Cardiac septum (tissue), 1 donor: ENCODE measurements at places on chromosomes 2 and 18.

GRCh38 chr2:106961328-106961727, 75.4 kb upstream of the ST6GAL2 start:
- no peak for DNase-seq

- no peak for DNase-seq
These were observed 78.2 kb upstream of the GALNT3 start for GRCh38 chr2:165872101-165872791.

DNA sequence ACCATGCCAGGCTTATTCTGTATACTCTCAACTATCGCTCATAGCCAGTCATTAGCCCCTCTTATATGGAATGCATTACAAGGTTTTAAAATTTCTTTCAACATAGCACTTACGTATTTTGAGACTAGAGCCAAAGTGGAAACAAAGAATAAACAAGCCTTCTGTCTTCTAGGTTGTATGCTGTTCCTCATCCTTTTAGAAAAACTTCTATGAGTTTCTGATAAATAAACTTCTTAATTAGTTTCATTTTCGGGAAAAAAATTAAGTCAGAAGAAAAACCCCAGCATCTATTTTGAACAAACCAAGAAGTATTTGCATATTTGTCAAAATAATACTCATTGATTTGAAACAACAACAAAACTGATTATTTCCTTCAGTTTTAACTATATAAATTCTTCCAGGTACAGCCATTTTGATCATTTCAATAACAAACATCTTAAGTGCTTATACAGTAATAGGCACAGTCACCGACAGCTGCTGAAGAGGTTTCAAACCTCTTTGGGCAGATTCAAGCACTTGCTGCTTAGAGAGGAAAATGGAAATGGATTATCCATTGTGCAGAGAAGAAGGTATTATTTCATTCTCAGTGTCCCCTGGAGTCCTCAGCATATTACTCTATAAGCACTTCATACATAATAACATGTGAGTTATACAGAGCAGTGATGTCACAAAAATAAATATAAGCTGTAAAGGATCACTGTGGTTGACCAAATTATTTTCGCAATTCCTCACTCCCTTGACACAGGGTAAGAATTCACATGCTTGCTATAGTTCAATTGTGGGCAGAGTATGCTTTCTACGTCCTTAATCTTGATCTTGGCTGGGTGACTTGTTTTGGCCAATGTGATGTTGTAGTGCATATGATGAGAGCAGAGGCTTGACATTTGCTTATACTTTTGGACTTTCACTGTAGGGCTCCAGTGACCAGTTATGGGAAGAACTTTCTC, 833.8 kb downstream of the TRIB2 start:
- DNase-seq = no peak

DNA sequence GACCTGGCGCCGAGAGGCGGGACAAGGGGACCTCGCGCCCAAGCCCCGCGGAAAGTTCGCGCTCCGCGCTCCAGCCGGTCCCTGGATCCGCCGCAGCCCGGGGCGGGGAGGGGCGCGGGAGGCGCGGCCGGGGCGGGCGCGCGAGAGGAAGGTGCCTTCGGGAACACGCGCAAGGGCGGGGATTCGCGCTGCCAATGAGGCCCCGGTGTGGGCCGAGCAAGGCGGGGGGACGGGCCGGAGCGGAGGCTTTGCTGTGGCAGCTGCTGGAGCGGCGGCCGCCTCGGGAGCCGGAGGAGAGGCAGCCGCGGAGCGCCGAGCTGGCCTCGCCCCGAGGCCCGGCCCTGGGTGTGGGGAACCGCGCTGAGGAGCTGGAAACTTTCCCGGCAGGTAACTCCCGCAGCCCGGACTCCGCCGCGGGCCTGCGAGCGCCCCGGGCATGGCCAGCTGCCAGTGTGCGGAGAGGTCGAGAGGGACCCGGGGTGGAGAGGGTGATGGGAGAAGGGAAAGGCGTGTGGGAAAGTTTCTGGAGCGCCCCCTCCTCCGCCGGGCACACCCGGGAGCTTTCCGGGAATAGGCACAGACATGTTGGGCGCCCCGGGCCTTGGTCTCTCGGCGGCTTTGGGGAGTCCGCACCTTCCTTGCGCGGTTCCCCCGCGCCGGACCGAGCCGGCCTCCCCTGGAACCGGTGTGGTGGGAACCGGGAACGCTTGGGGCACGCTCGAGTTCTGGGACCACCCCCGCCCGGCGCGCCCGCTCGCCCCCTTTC, at the start of gene TANC1:
Gene TANC1, plus strand, starts transcription at position 245 of the 766 bp plus-strand sequence. CDS start 97,271 bp downstream, outside the sequence.
- DNase-seq = peak; percentile 95

DNA sequence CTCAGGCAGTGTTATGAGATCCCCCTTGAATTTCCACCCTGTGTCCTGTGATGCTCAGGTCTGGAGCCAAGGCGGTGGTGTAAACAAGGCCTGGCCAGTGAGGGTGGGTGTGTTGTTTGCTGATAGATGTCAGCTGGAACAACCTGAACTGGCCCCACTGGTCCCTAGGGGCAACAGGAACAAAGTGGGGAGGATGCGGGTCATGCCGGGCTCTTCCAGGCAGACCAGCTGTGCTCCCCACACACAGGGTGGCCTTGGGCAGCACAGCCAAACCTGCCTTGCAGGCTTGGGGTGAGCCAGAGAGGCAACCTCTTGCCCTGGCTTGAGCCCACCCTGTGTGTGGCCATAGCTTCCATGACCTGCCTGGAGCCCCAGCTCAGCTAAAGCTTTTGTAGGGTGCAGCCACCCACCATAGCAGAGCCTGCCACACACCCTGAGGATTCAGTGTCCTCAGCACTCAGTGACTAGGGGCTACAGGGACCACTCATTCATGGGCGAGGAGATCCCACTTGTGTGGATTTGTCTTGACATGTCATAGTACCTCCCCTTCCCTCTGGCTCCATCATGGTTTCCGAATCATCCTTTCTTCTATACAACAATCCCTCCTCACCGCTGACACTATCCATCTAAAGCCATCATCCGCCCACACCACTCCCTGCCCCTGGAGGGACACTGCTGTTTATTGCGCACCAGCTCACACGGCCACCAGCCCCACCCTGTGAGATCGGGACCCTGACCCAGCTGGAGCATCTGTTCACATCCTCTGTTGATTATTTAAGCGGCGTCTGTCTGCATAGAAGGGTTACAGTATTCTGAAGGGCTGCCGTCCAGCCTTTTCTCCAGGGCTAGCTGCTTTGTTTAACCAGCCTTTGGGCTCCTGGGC, 268.8 kb downstream of the CYP26B1 start:
- peak; percentile 46 for DNase-seq

- DNase-seq = no peak
These were observed 17.2 kb downstream of the GPC1 start for GRCh38 chr2:240452462-240453256.

- no peak for DNase-seq
These were observed 40.8 kb downstream of the KCMF1 start for GRCh38 chr2:85011747-85012146.

DNA sequence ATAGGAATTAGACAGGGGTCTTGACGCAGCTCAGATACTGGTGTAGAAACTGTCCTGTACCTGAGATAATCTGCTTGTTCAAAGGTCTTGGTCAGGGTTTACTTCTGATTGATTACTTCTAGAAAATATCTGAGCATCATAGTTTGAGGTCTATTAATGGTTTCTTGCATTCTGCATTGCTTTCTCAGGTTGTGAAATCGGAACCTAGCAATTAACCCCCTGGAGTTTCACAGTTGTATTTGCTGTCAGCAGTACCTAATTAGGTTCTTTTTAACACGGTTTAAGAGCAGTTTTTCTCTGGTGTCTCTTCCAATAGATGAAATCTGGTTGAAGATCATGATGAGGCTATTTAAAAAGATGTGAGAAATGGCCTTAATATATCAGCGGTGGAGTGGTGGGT, 428.6 kb upstream of the SYT4 start:
- no peak for DNase-seq

- no peak for DNase-seq
These were observed 31.1 kb downstream of the BIN1 start for GRCh38 chr2:127075821-127076220.

DNA sequence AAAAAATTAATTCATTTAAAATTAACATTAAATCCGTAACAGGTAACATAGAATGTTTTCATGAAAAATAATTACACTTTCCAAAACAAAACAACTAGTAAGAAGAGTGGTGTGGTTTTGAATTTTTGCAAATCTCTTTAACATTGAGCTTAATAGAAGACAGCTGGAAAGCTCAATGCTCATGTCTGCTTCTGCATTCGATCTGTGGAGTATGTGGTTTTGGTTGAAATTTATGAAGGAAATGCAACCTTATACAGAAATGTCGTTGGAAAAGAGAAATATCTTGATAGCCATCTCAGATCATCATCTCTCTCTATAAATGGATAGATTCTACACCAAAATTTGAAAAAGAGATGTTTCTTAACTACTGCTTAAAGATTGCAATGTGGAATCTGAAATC, 17.3 kb upstream of the FHL2 start:
- no peak for DNase-seq

GRCh38 chr18:2916184-2916583, 69.4 kb downstream of the EMILIN2 start:
- no peak for DNase-seq

- no peak for DNase-seq
These were observed 234.0 kb downstream of the HAUS1 start for GRCh38 chr18:46338205-46338604.

GRCh38 chr2:217789736-217790181, 213.0 kb downstream of the TNS1 start:
- DNase-seq = no peak

- no peak for DNase-seq
These were observed 43.1 kb upstream of the KLHL14 start for GRCh38 chr18:32815881-32816280.

DNA sequence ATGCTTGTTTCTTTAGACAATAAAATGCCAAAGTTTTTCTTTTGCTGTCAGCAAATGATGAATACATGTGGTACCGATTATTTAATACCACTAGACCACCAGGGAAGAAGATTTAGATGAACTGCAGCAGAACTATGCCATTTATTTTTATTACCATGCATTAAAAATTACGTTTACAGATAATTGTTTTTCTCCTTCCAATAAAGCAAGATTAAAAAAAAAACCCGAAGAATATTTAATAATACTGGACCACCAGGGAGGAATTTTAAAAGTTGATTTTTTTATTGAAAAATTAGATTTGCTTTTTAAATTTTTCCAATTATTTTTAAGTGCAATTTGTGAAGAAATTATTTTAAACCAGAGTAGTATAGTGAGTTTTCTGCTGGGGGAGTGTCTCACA, 170.3 kb upstream of the HNRNPA3 start:
- DNase-seq = no peak

GRCh38 chr2:104091894-104092293, 762.0 kb upstream of the POU3F3 start:
- no peak for DNase-seq

GRCh38 chr2:224915136-224915535, 127.1 kb downstream of the DOCK10 start:
- no peak for DNase-seq

- DNase-seq = no peak
These were observed 70.1 kb downstream of the PLEKHA3 start for GRCh38 chr2:178550352-178550751.

- no peak for DNase-seq
These were observed 276.8 kb upstream of the CHST9 start for GRCh38 chr18:27461957-27462356.

DNA sequence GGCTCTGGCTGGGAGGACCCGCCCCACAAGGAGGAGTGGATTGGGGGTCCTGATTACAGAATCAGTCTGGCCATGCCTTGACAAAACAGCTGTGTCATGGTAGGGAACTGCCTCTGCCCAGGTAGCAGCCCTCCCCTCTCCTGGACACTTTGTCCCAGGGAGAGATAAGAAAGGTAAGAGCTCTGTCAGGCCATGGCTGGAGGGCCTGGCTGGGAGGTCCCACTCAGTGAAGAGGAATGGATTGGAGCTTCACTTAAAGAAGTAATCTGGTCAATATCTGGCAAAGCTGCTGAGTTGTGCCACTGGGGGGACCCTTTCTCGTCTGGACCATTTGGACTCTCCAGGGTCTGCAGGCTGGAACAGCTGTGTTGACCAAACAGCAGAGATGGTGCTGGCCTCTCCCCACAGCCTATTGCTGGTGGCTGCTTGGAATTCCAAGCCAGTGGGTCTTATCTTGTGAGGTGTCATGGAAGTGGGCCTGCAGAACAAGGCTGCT, 75.4 kb downstream of the EPC2 start:
- no peak for DNase-seq

GRCh38 chr2:59018737-59019136, 777.6 kb upstream of the FANCL start:
- no peak for DNase-seq

- DNase-seq = no peak
These were observed 35.4 kb downstream of the MGAT5 start for GRCh38 chr2:134289225-134289624.

DNA sequence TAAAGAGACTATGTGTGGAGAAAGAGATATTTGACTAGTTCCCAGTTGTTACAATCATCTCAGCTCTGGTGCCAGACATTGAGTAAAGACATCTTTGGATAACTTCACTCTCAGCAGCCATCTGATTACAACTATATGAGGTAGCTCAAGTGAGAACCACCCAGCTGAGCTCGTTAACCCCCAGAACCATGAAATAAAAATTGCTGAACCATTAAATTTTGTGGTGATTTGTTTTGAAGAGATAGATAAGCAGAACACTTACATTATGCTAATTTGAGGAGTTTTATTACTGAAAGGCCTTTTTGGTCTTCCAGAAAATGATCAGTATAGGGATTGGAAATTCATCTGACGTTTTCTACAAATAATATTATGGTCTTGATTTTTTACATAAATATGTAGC, 101.1 kb downstream of the PMS1 start:
- no peak for DNase-seq

DNA sequence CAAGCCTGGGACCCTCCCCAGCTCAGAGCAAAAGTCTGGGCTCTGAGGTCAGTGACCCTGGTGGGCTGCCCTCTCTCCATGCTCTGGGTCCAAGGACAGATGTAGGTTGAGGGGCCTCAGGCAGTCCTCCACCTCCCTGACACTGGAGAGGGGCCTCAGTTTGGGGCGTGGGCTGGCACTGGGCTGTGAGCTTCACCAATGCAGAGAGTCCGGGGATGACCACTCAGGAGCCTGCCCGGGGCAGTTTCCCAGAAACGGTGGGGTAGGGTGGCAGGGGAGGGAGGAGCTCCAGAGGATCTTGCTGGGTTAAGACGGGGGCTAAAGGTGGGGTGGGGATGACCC, 40.5 kb upstream of the SMAD7 start:
- DNase-seq = no peak

- no peak for DNase-seq
These were observed 79.9 kb downstream of the TRIB2 start for GRCh38 chr2:12796657-12797056.

DNA sequence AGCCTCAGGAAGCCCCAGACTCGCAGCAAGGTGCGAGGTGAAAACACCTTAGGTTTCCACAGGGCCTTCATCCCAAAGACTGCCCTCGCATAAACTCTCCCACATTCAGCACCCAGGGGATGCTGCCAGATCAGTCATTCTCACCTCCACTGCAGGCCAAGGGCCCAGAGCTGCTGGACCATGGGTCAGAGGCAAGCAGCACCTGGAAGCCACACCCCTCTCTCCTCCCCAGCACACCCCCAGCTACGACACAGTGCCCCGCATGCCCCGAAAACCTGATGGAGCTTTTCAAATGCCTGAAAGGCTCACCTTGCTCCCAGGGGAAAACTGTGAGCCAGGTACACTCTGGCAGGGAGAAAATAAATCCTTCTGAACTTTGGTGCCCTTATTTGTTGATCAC, 31.9 kb upstream of the LDLRAD4 start:
- no peak for DNase-seq
